Myocyte (in vitro differentiated cells): ENCODE measurements at places on chromosomes 7 and 10.

DNA sequence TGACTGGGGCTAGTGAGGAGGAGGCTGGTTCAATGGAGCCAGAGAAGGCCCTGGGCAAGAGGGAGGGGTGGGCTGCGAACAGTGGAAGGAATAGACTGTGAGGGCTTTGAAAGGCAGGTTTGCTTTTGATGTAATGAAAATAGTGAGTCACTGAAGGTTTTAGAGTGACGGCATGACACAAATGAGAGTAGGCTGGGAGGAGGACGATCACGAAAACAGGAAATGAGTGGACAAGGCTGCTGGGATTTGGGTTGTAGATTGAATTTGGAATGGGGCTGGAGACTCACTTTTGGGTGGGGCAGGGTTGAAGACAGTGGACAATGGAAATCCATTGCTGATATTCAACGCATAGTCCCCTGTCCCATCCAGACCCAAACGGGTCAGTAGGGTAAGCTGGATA, 139.6 kb downstream of the CDH23 start:
- DNase-seq, result no peak

- DNase-seq, result no peak
These were observed 50.8 kb downstream of the FAM53B start for GRCh38 chr10:124693396-124693795.

DNA sequence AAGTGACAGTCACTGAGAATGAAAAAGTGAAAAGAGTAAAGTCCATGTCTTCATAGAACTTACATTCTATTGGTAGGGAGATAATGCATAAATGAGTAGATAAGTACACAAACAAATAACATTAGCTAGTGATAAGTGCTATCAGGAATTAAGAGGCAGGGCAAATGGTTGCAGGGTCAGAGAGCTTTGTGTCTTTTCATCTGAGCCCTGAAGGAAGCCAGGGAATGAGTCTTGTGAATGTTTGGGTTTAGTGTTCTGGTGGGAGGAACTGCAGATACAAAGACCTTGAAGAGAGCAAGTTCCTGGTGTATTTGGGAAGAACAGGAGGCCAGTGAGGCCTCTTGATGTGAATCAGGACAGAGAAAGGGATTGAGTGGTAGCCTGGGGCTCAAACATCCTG, 183.8 kb downstream of the CTTNBP2 start:
- DNase-seq, result no peak

GRCh38 chr7:143016996-143017395, 9.9 kb downstream of the OR9A2 start:
- no peak for DNase-seq

- DNase-seq, result peak; percentile 34
These were observed 24.3 kb downstream of the TECTB start for GRCh38 chr10:112307358-112308124.

DNA sequence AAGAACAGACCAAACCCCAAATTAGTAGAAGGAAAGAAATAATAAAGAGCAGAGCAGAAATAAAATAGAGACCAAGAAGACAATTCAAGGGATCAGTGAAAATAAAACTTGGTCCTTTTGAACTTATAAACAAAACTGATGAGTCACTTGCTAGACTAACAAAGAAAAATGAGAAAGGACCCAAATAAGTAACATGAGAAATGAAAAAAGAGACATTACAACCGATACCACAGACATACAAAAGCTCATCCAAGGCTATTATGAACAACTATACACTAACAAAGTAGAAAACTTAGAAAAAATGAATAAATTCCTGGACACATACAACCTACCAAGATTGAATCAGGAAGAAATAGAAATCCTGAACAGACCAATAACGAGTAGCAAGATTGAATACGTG, 414.5 kb downstream of the HTR7 start:
- no peak for DNase-seq

DNA sequence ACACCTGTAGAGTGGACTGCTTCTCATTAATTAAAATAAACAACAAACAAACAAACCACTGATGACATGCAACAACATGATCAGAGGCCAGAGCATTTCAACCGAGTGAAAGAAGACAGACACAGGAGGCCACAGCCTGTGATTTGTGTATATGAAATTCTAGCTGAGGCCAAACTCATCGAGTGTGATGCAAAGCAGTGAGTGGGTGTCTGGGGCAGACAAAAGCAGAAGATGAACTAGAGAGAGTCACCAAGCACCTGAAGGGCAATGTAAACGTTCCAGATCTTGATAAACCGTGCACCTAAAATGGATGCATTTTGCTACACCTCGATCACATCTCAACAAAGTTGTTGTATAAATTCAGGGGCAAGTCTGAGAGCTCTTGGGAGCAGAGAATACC, 108.4 kb downstream of the KLF6 start:
- no peak for DNase-seq

GRCh38 chr10:33328253-33328652, 6.2 kb downstream of the NRP1 start:
- DNase-seq, result no peak

DNA sequence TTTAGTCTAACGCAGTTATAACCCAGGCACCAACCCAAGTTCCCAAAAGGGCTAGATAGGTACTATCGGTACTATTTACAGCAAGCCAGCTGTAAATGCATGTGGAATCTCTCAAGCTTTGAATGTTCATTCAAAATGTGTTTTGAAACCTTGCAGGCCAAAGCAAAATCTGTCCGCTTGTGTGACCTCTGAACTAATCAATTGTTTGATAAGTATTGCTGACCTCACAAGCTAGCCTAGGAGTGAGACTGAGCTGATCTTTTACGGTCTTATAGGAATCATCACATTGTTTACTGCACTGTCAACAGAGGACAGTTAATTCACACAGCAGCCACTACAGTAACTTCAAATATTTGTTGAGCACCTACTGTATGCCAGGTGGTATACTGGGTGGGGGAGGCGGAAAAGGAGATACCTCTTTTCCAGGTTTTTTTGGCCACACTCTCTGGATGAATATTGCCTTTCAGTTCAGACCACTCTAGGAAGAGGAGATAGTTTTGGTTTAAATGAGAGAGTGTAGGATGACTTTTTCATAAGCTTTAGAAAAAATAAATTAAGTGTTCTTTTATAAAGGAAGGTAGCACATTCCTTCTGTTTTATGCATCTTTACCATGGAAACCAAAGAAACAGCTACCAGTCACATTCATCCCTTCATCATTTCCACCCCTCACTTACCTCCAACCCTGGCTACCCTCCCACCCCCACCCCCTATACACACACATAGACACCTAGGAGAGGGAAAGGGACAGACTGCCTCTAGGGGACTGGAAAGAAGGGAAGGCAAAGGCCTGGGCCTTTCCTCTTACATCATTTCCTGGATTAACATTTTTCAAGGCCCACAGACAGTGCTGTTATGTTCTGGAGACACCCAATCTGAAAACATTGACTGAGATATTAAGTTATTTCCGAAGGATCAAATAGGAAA, 2.4 kb downstream of the PAPSS2 start:
- DNase-seq, result no peak

DNA sequence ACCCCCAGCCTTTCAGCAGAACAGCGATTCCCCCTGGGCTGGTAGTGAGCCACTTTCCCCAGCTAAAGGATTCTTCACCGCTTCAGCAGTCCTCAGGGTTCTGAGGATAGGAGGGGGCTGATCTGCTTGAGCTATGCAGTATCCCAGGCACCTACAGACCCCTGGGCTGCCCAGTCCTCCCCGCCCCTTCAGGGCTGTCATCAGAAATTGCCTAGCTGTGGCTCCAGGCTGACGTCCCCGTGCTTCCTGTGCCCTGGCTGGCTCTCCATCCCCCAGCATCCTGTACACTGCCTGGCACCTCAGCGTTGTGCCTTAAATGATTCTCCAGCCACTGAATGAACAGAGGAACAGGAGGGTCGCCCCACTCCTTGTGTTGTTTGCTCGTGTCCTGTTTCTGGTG, 38.4 kb upstream of the CDH23 start:
- DNase-seq, result no peak

DNA sequence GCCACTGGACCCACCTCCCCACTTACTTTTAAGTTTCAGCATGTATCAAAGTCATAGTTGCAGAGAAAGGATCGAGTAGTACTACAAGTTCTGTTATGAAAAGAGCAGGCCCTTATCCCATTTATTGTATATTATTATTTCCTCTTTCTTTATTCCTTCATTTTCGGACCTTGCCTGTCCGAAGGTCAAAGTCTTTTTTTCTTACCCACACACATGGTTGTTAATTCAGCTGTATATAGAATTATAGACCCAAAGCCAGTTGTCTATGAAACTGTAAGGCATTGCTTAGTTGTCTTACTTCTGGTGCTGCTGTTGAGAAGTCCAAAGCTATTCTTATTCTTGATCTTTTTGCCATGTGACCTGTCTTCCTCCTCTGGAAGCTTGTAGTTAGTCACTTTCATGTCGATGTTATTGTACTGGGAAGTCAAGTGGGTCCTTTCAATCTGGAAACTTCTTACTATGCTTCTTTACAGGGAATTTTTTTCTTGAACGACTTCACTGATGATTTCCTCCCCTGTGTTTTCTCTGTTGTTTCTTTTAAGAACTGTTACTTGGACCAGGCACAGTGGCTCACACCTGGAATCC, 8.3 kb downstream of the NUDT5 start:
- no peak for DNase-seq
